ENCODE measurements at places on chromosomes 13 and 19.

DNA sequence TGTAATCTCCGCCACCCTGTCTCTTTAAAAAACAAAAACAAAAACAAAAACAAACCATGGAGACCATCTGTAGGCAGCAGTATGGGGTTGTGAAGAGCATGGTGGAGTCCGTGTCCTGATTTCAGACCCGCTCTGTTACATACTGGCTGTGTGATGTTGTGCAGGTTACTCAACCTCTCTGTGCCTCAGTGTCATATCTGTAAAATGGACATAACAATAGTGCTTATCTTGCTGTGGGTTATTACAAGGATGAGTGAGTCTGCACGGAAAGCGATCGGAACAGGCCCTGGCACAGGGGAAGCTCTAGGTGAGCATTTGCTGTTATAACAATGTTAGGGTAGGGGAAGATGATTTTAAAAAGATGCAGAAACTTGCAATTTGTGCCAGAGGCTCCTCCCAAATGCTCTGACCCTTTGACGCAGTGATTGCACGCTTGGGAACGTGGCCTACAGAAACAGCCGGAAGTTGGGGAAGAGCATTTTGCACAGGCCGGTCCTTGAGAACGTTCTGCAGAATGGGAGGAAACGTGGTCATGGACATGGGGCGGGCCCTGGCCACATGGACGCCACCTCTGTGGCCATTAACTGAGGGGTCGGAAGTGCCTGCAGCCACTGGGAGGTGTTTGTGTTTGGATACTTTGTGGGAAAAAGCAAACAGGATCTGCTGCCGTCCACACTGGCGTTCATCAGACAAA lies 15.7 kb upstream of the SELENOW start:
- no peak overlapping the region for H3K27ac ChIP-seq
- H3K4me3 ChIP-seq, result no peak overlapping the region

DNA sequence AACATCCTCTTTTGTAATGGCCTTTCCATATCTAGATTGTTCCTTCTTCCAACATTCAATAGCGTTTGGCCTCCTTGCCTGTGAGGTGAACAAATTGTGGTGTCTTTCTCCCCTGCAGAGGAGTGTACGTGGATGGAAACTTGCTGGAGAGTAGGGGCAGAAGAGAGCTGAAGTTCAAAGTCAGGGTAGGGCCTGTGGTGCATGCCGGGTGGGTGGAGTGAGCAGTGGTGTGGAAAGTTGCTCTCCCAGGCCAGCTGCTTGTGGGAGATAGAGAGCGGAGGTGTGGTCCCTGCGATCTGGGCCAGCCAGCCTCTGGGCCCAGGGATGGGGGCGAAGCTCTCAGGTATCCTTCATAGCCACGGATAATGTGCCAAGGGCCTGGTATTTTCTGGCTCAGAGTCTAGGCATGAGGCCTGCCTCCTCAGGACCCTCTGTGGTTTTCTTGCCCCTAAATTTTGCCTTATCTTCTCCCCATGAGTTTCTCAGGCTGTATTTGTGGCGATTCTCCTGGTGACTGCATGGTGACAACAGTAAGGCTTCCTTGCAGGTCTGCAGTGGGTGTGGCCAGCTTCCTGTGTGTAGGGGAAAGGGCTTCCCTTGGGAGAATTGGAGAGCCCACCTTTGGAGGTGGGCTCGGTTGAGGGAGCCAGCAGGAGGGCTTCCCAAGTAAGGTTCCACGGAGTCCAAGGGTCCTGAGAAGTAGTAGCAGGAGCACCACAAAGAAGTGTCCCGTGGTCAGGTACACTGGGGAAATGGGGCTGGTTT lies 6.7 kb downstream of the RGCC start:
- H3K4me3 ChIP-seq, result no peak overlapping the region
- no peaks in the 10 kb centered on the region for H3K27me3 ChIP-seq
- peaks cover 53% of the 10 kb centered on the region for H3K36me3 ChIP-seq
- peaks cover 90% of the 10 kb centered on the region for H3K4me1 ChIP-seq

DNA sequence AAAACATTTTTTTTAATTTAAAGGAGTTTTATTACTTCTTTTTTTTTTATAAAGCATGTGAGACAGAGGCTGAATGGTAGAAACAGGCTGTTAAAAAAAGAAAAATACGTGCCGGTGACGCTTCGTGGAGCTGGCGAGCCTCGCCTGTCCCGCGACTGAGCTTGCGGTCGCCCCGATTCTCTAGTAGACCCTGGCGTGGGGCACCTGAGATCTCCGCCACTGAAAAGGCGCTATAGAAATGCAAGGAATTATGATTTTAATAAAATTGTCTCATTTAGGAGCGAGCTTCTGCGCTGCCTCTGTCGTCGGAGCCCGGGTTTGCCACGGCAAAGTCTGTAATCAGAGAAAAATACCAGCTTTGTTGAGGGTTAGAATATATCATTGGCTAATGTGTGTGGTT lies 18.4 kb downstream of the NFIX start:
- no peak overlapping the region for H3K27ac ChIP-seq
- no peaks in the 10 kb centered on the region for H3K36me3 ChIP-seq
- 0 out of 2 replicates have a peak, but pooled peaks cover 4% of the 10 kb centered on the region for H3K4me1 ChIP-seq
- H3K4me3 ChIP-seq, result no peak overlapping the region
- no peak for DNase-seq

DNA sequence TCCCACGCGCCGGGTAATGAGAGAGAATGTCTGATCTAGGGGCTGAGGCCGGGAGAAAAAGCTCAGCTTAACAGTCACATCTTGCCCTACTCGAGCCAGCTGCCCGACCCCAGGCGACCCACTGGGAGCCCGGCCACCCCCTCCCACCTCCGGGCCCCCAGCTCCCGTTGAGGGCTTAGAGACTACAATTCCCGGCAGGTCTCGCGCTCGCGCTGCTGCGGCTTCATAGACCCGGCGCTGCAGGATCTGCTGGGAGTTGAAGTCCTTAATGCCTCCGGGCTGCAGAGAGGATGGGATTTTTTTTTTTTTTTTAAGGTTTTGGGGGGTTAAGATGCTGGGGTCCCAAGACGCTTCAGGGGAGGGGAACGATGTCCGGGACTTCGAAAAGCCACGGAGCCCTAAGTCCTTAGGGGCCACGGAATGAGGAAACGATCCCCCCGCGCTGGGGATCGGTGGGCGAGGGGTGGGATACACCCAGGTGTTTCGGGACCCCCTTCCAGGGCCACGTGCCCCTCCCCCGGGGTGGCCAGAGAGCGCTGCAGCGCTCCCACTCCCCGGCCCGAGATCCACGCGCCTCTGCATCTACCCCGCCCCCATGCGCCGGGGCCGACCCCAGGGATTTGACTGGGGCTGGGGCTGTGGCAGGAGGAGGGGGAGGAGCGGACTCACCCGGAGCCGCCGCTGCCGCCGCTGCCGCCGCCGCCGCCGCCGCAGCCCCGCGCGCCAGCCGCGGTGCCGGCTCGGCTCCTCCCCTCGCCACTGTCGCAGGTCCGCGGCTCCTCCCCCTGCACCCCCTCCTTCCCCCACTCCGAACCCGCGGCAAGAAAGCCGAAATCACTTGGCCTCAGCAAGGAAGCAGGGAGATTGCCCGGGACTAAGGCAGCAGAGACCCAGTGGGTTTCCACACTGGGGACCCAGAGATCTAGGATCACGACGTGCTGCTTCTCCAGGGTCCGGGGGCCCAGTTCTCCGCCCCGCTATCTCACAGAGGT lies at the start of gene SYT3:
SYT3 (minus strand) TSS at position 761 of the 992 bp plus-strand sequence. CDS start 2,470 bp downstream, outside the sequence.
- DNase-seq, result no peak
- no peaks in the 10 kb centered on the region for H3K4me1 ChIP-seq
- no peak within 1 kb of the TSS for H3K27ac ChIP-seq
- H3K27me3 ChIP-seq, result no peaks in the 10 kb centered on the region

GRCh38 chr13:92225861-92226260 lies 827.4 kb downstream of the GPC5 start:
- no peaks in the 10 kb centered on the region for H3K36me3 ChIP-seq
- H3K4me3 ChIP-seq, result no peak overlapping the region
- no peaks in the 10 kb centered on the region for H3K4me1 ChIP-seq
- DNase-seq, result no peak

- DNase-seq, result no peak
- no peak overlapping the region for H3K4me3 ChIP-seq
- no peaks in the 10 kb centered on the region for H3K36me3 ChIP-seq
- no peaks in the 10 kb centered on the region for H3K4me1 ChIP-seq
Measured at GRCh38 chr19:2923510-2923909, 21.3 kb downstream of the ZNF77 start.

GRCh38 chr19:10644260-10645007 lies 9.7 kb upstream of the ILF3 start:
- peaks cover 5% of the 10 kb centered on the region for H3K4me1 ChIP-seq
- no peak overlapping the region for H3K4me3 ChIP-seq
- no peaks in the 10 kb centered on the region for H3K36me3 ChIP-seq
- peak; percentile 90 for DNase-seq
- no peak overlapping the region for H3K27ac ChIP-seq

DNA sequence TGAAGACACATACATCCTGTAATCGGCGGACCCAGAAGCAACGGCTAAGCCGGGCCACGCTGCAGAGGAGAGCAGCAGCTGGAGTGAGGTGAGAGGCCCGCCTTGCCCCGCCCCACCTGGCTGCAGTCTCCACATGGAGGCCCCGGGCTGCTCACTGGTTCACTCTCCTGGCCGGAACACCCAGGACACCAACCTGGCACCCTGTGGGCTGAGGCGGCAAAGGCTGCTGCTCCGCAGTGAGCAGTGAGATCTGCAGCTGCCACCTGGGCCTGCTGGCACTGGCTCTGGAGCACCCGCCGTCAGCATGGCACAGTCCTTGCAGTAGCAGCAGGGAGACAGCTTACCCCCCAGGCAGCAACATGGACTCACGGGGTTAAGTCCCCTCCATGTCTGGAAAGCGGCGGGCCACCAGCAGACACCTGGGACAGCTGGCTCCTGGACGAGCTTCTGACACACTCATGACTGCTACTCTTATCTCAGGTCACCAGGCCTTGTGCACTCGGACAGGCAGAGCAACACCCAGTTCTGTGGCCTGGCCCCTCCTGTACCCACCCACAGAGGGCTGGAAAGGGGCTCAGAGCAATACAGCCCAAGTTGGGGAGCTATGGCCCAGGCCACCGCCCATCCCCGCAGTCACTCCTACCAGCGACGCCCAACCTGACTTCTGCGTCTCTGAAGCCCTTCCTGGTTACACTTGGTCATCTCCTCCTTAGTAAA lies 13.2 kb upstream of the KPTN start:
- DNase-seq, result no peak
- H3K27ac ChIP-seq, result no peak overlapping the region
- H3K36me3 ChIP-seq, result no peaks in the 10 kb centered on the region
- no peaks in the 10 kb centered on the region for H3K27me3 ChIP-seq

DNA sequence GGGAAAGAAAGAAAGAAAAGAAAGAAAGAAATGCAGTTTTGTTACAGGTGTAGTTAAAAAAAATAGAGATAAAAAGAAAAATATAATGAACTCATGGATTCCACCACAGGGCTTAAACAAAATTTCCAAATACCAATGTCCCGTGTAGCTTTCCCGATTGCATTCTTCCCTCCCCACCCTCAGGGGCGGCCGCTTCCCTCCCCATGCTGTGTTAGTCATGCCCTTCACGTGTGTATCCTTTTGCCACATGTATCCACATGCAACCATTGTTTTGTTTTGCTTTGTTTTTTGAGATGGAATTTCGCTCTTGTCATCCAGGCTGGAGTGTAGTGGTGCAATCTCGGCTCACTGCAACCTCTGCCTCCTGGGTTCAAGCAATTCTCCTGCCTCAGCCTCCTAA lies 3.6 kb upstream of the KMT5C start:
- peaks cover 15% of the 10 kb centered on the region for H3K4me1 ChIP-seq
- no peaks in the 10 kb centered on the region for H3K27me3 ChIP-seq
- no peak overlapping the region for H3K4me3 ChIP-seq
- no peak for DNase-seq

DNA sequence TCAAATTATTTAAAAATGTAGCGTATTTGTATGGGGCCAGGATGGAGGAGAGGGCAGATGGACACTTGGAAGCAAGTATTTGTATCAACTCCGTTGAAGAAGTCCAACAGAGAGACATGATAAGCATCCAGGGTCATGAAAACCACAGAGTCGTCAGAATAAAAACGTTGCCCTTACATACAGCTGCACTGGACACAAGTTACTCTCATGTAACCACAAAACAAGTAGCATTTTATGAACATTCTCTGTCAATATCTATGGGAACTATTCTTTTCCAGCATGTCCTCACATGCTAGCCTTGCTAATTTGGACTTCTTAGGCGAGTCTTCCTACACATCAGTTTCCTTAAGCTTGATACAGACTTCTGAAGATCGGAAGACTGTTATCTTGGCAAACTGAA lies 35.0 kb downstream of the EFNB2 start:
- no peaks in the 10 kb centered on the region for H3K27me3 ChIP-seq
- H3K36me3 ChIP-seq, result no peaks in the 10 kb centered on the region
- H3K4me3 ChIP-seq, result no peak overlapping the region
- H3K27ac ChIP-seq, result no peak overlapping the region
- no peak for DNase-seq

DNA sequence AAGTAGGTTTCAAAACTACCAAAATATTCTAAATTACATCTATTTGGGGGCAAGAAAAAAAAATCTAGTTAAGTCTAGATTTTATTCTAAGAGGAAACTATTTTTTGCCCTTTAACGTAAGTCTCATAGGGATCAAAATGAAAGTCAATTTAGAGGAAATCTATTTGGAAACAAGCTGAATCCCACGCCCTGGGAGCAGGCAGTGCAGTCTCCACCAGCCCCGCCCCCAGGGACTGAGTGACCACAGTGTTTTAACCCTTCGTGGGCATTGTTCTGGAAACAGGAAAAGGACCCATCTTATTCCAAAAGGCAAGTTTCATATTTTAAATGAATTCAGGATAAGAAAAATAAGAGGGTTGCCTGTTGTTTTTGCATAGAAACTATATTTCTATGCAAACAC lies 209.7 kb downstream of the SPRY2 start:
- H3K36me3 ChIP-seq, result no peaks in the 10 kb centered on the region
- no peaks in the 10 kb centered on the region for H3K27me3 ChIP-seq
- DNase-seq, result no peak
- H3K27ac ChIP-seq, result no peak overlapping the region

- H3K4me3 ChIP-seq, result no peak overlapping the region
- 0 out of 2 replicates have a peak, but pooled peaks cover 3% of the 10 kb centered on the region for H3K27me3 ChIP-seq
- no peaks in the 10 kb centered on the region for H3K4me1 ChIP-seq
- H3K27ac ChIP-seq, result no peak overlapping the region
- no peak for DNase-seq
- H3K36me3 ChIP-seq, result no peaks in the 10 kb centered on the region
Measured at GRCh38 chr13:25463496-25463895, 91.7 kb downstream of the ATP8A2 start.

DNA sequence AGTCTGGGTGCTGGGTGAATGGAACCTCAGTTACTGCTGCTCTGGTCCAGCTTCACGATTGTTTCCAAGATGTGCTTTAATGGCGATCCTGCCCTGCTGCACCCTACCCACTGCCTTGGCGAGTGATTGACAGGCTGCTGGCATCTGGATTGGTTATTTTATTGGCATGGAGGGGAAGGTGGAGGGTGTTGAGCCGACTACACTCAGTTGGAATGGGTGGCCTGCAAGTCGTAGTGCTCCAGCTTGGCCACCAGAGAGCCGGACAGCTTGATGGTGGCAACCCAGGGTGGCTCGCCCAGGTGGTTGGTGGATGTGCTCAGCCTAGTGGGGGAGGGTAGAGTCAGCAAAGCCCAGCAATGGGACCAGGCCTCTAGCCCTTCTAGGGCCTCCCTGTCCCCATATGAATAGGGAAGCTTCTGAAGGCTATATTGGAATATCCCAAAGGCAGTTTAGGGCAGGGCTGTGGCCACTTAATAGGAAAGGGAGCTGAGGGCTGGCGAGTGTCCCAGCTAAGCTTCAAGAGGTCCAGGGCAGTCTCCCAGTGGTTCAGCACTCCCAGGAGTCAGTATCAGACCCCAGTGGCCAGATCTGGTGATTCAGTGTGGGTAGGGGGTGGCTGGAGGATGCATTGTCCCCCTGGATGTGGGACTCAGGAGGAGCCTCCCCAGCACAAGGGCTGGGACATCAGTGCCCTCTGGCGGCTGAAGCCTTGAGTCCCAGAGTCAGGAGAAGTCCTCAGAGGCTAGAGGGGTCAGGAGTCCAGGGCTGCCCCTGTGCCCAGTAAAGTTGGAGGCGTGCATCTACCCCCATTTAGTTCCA lies 3.4 kb downstream of the GGN start:
- no peaks in the 10 kb centered on the region for H3K27me3 ChIP-seq
- H3K27ac ChIP-seq, result no peak overlapping the region
- peak; percentile 54 for DNase-seq
- H3K4me1 ChIP-seq, result peaks cover 11% of the 10 kb centered on the region
- H3K36me3 ChIP-seq, result peaks cover 8% of the 10 kb centered on the region

Measured in Karpas-422 (cell line).